Adrenal gland (tissue), 19 donors: ENCODE measurements at places on chromosomes 16 and 17. TPM values are rescaled to one million over a fixed set of nuclear protein-coding genes. Genes with fewer than 3 reads are reported as not detected.

- no peak for DNase-seq
- H3K27ac ChIP-seq, result no peak overlapping the region
- no peaks in the 10 kb centered on the region for H3K36me3 ChIP-seq
- no peaks in the 10 kb centered on the region for H3K4me1 ChIP-seq
Measured at GRCh38 chr16:51875834-51876600, 670.9 kb downstream of the TOX3 start.

DNA sequence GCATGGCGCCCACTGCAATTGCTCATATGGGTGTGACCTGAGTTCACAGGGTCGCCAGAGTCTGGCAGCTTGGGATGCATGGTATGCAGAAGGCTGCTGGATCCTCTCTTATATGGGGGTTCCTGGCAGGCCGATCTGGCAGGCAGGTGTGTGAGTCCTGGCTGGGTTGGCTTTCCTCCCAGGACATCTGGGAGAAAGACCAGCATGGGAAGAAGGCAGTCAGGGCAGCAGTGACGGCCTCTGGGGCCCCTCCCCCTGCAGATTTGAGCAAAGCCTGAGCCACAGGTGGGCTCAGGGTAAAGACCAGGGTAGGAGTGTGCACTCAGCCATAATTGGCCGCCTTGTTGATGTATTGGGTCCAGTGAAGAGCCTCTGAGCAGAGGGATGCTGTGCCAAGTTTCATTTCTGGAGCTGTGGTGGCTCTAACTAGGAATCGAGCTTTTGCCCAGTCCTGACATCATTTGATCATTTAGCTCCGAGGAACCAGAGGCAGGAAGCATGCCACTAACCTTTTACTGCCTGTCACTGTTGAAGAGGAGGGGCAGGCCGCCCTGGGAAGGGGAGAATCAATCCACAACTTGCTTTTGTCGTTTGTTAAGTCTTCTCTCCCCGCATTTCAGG, 174.3 kb downstream of the CCDC182 start:
- peaks cover 9% of the 10 kb centered on the region for H3K4me1 ChIP-seq
- H3K36me3 ChIP-seq, result no peaks in the 10 kb centered on the region
- no peak for DNase-seq
- no peaks in the 10 kb centered on the region for H3K27me3 ChIP-seq

- no peaks in the 10 kb centered on the region for H3K4me1 ChIP-seq
- no peaks in the 10 kb centered on the region for H3K36me3 ChIP-seq
- H3K27ac ChIP-seq, result no peak overlapping the region
- DNase-seq, result no peak
- no peak overlapping the region for H3K4me3 ChIP-seq
Measured at GRCh38 chr17:14323522-14323981, 22.7 kb downstream of the HS3ST3B1 start.

- no peak overlapping the region for H3K27ac ChIP-seq
- H3K4me3 ChIP-seq, result no peak overlapping the region
- H3K4me1 ChIP-seq, result no peaks in the 10 kb centered on the region
Measured at GRCh38 chr16:66322174-66322573, 44.3 kb upstream of the CDH5 start.

Gene OR2C1
- 0.44 TPM for total RNA-seq

Gene TBX2
- 6.4 TPM for total RNA-seq

Gene MPP2
- 0.29 TPM for total RNA-seq

Gene KRTAP9-8
- total RNA-seq, result not detected
